ENCODE measurements at places on chromosomes 5 and 9. TPM values are rescaled to one million over a fixed set of nuclear protein-coding genes. Genes with fewer than 3 reads are reported as not detected.

FAM169A gene
- total RNA-seq = 4.0 TPM

DNA sequence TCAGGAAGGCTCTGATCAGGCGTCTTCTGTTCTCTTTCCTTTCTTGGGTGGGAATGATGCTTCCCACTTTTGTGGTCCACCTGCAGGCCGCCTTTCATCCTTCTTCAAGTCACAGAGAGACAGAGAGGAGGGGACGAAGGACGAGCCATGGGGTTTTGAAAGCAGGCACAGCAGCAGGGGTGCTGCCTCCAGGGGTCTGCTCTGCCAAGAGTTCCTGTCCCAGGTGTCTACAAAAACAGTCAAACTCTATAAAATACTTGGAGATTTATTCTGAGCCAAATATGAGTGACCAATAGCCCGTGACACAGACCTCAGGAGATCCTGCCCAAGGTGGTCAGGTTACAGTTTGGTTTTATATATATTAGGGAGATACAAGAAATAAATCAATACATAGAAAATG, 34.5 kb upstream of the LCP2 start:
- no peaks in the 10 kb centered on the region for H3K27me3 ChIP-seq
- H3K4me1 ChIP-seq = peaks cover 7% of the 10 kb centered on the region

GRCh38 chr5:62661126-62661525, 82.5 kb downstream of the LRRC70 start:
- H3K4me3 ChIP-seq = no peak overlapping the region
- no peak overlapping the region for H3K27ac ChIP-seq
- no peaks in the 10 kb centered on the region for H3K36me3 ChIP-seq
- DNase-seq = no peak
- no peaks in the 10 kb centered on the region for H3K4me1 ChIP-seq

GRCh38 chr5:7202846-7203245, 193.1 kb upstream of the ADCY2 start:
- no peaks in the 10 kb centered on the region for H3K4me1 ChIP-seq
- no peak overlapping the region for H3K27ac ChIP-seq
- no peak overlapping the region for H3K4me3 ChIP-seq
- H3K27me3 ChIP-seq = no peaks in the 10 kb centered on the region
- H3K36me3 ChIP-seq = no peaks in the 10 kb centered on the region

DNA sequence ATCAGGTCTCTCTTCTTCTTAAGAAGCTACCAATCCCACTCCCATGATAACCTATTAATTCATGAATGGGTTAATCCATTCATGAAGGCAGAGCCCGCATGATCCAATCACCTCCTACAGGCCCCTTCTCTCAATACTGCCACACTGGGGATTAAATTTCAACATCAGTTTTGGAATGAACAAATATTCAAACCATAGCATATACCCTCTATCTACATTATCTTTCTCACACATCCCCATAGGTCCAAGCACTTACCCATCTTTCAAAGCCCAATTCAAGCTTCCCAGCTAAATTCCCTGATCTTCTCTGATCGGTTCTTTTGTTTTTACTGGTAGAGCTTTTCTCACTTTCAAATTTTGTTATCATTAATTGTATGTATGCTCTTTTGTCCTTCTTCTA, 10.5 kb upstream of the SHOC1 start:
- H3K27me3 ChIP-seq = no peaks in the 10 kb centered on the region
- H3K4me3 ChIP-seq = no peak overlapping the region
- H3K36me3 ChIP-seq = no peaks in the 10 kb centered on the region
- no peaks in the 10 kb centered on the region for H3K4me1 ChIP-seq
